ENCODE measurements at places on chromosomes 1 and 21.

GRCh38 chr1:13801655-13802486, 101.9 kb downstream of the PRDM2 start:
- DNase-seq = no peak

DNA sequence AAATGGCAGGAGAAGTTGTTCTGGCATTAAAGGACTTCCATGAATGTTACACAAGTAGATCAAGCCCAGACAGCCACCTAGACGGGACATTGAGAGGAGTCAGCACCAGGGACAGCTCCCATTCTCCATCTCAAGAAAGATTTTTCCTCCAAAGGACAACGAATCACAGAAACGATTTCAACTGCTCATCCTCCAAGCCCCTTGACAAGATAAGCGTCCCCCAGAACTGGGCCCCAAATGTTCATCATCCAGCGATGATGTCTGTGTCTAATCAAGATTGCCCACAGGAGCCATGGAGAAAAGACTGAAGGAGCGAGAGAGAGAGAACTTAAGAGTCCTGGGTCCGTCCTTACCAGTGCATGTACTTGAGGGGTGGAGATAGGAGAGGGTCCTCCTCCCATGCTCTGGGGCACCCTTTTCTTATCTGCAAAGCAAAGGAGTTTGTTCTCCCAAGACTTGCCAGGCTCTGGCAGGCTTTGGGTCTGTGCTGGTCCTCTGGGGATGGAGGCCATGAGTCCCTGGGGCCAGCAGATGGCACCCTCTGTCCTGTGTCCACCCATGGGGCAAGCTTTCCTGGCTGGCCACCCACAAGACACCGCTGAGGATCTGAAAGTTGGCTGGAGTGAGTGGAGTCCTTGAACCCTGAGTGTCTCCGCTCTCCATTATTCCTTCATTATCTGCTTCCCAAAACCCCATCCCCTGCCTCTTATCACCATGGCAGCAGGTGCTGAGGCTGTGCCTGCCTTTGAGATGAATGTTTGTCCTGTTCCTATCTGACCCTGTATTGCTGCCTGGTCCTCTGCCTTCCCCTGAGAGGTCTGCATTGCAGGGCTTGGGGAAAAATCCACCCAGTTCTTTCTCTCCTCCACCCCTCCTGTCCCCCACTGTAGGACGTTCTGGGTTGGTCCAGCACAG, 164.6 kb downstream of the ACTL8 start:
- DNase-seq = no peak

DNA sequence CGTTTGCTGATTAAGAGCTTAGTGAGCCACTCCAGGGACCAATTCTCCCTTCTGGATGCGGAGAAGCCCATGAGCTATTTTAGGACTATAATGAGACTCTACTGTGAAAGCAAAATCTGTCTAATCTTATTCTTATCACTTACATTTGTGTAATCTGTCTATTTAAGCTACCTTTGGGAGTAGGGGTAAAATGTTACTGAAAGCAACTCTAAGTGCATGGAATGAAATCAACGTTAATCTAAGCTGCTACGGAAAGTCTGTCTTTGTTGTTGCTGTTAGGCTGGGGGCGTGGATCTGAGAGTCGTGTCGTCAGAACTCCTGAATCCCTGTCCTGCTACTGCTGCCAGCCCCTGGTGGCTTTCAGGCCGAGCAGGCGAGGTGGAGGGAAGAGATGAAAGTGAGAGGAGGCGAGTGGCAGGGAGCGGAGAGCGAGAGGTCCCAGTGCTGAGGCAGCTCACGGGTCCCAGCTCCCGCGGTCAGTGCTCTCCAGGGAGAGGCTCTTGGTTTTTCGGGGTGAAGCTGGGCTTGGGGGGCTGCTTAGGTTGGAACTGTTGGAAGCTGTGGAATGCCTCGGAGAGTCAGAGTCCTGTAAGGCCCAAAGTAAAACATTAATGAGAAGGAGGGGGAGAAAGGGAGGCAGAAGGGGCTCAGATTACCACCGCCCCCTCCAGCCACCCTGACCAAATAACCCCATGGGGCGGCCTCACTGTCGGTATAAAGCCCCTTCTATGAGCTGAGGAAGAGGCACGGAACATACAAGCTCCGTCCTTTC, 53.9 kb downstream of the COQ8A start:
- DNase-seq = no peak

DNA sequence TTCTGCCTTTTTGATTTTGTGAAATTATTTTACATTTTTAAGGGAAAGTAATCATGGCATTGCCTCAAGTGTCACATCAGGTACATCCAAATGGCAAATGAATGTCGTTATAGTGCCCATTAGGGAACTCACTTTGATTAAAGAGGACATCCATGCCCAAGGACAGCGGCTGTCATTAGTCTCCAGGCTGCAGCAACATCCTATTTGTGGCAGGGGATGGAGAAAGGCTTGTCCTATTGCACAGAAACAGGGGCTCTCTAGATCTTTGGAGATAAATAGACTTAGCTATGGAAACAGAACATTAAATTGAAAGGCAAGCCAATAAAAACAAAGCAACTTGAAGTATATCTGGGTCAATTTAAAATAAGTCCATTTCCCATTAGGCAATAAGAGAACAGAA, 439.3 kb downstream of the NEGR1 start:
- DNase-seq = no peak

DNA sequence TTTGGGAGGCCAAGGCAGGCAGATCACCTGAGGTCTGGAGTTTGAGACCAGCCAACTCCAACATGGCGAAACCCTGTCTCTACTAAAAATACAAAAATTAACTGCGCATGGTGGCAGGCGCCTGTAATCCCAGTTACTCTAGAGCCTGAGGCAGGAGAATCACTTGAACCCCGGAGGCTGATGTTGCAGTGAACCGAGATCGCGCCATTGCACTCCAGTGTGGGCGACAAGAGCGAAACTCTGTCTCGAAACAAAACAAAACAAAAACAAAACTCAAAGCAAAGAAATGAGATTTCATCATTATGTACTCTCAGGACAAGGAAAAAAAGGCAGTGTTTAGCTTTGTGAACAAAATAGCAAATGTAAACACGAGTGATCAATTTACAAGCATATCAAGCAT, 61.0 kb downstream of the LAMC2 start:
- no peak for DNase-seq
